ENCODE measurements at places on chromosomes 5 and 9. TPM values are rescaled to one million over a fixed set of nuclear protein-coding genes. Genes with fewer than 3 reads are reported as not detected.

Gene GRIN1
- total RNA-seq: 0.77 TPM

Gene GABRA1
- total RNA-seq: not detected

Gene ERAP2
- not detected for total RNA-seq

GRCh38 chr9:13278368-13279246 is 885 bp downstream of the MPDZ start:
- peak overlapping the region; percentile 98 for H3K4me3 ChIP-seq
- H3K4me1 ChIP-seq: peaks cover 10% of the 10 kb centered on the region
- H3K27me3 ChIP-seq: no peaks in the 10 kb centered on the region

DNA sequence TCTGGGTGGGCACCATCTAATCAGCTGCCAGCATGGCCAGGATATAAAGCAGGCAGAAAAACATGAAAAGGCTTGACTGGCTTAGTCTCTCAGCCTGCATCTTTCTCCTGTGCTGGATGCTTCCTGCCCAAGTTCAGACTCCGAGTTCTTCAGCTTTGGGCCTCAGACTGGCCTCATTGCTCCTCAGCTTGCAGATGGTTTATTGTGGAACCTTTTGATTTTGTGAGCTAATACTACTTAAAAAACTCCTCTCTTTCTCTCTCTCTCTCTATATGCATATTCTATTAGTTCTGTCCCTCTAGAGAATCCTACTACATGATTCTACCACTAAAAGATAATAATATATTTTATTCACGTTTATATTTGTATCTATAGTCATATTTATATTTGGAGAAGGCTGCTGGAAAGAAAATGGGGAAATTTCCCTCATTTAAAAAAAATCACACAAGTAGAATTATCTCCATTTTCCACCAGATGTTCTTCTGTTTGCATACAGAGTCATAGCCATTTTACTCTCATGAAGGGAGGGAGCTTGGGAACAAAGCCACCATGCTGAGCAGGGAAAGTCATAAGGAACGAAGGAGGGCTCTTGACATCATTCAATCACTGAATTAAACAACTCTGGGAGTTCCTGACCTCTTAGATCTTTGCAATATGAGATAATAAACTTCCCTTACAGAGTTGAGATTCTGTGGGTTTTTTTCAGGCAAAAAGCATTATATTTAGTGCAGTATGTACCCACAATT is 1137.4 kb upstream of the CDH18 start:
- H3K27me3 ChIP-seq: no peaks in the 10 kb centered on the region
- H3K27ac ChIP-seq: no peak overlapping the region
- H3K4me1 ChIP-seq: no peaks in the 10 kb centered on the region
- H3K36me3 ChIP-seq: no peaks in the 10 kb centered on the region
- H3K4me3 ChIP-seq: no peak overlapping the region

DNA sequence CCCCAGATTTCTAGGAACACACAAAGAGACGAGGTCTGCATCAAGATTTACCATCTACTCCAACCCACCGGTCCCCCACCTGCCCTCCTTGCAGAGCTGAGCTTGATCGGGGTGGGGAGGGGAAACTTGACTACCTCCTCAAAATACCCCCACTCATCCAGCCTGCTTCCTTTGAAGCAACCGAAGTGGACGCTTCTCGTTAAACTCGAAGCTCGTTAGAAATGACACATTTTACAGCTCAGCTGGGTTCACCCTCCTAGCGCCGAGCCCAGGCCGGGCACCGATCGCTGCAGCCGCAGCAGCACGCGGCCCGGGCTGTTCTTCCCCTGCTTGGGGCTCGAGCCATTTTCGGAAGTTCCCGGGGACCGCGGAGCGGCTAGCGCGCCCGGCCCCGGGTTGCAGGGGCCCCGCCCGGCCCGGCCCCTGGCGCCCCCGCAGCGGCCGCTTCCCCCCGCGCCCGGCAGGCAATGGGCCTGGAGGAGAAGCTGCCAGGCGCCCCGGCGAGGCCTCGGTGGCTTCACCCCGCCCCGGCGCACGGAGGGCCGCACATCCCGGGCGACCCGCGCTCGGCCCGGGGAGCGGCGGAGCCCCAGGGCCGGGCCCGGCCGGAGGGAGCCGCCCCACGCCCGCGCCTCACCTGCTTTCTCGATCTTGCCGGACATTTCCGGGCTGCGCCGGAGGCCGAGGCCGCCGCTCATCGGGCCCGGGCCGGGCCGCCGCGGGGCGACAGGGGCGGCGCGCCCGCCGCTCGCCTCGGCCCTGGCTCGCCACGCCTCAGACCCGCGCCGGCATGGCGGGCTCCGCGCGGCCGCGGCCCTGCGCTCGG is 530 bp downstream of the RAPGEF1 start:
- DNase-seq: peak; percentile 29
- no peaks in the 10 kb centered on the region for H3K27me3 ChIP-seq
- H3K4me3 ChIP-seq: peak overlapping the region; percentile 94

GRCh38 chr5:126692971-126693370 is 84.0 kb upstream of the LMNB1 start:
- no peak overlapping the region for H3K4me3 ChIP-seq
- no peak overlapping the region for H3K27ac ChIP-seq
- no peaks in the 10 kb centered on the region for H3K36me3 ChIP-seq
- DNase-seq: no peak
- no peaks in the 10 kb centered on the region for H3K27me3 ChIP-seq

- no peak for DNase-seq
- peak overlapping the region; percentile 35 for H3K27ac ChIP-seq
- H3K27me3 ChIP-seq: peaks cover 2% of the 10 kb centered on the region
- H3K4me3 ChIP-seq: no peak overlapping the region
- peaks cover 4% of the 10 kb centered on the region for H3K36me3 ChIP-seq
These were observed 4.9 kb upstream of the NR5A1 start for GRCh38 chr9:124511891-124512805.

DNA sequence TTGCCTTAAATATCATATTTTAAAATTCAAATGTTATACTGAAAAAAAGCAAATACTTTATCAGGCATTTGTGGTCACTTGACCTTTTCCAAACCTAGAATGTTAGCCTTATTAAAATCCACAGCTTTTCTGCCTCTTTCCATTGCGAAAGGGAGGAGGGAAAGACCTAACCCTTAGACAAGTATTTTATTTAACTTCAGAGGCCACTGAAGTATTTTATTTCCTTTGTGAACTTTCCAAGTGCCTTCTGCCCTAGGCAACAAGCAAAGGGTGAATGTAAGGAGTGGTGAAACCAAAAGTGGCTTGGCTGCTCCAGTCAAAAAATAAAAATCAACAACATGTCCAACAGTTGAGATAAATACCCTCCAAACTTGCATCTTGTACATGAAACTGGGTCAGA is 376.1 kb downstream of the EFNA5 start:
- no peak for DNase-seq
- no peaks in the 10 kb centered on the region for H3K36me3 ChIP-seq
- peaks cover 18% of the 10 kb centered on the region for H3K4me1 ChIP-seq
- no peak overlapping the region for H3K27ac ChIP-seq
